Ascending aorta (tissue), 2 donors: ENCODE measurements at places on chromosomes 5 and 9.

GRCh38 chr5:58369513-58370190 lies 90.2 kb downstream of the PLK2 start:
- no peak for DNase-seq

- DNase-seq, result no peak
Measured at GRCh38 chr5:128199104-128199503, 115.5 kb downstream of the SLC12A2 start.

DNA sequence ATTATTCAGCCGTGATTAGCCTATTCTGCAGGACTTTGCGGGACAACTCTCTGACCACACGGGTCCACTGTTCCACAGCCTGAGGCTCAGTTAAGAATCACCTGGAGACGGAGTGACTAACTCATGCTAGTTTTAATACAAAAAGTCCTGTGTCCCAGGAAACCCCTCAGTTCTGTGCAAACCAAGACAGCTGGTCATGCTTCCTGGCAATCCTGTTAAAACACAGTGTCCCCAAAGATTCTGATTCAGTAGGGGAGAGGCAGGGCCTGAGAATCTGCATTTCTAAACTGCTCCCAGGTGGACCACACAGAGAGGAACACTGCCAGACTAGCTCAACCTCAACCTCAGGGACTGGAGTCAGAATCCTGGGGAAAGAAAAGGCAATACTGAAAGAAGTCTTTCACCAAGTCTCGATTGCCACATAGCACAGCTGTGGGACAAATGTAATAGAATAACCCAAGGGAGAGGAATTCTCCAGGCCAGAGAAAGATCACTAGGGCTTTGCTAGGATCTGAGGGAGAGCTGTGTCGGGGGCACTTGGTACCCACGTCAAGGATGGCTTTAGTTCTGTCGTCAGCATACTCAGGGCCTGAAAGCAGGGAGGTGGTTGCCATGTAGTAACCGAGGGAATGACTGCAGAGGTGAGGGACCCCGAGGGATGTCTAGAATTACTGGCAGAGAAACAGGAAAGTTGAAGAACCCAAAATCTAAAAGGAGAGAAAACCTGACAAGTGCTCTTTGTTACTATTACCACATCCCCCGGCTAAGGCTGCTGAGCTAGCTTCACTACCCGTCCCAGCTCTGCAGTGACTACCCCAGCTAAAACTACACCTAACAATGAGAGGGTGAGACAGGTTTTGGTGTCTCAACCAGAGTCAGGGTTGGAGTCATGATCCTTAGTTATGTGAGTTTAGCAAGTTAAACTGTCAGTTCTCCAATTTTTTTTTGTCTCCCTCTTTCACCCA lies 8.6 kb downstream of the SUSD1 start:
- DNase-seq, result no peak

DNA sequence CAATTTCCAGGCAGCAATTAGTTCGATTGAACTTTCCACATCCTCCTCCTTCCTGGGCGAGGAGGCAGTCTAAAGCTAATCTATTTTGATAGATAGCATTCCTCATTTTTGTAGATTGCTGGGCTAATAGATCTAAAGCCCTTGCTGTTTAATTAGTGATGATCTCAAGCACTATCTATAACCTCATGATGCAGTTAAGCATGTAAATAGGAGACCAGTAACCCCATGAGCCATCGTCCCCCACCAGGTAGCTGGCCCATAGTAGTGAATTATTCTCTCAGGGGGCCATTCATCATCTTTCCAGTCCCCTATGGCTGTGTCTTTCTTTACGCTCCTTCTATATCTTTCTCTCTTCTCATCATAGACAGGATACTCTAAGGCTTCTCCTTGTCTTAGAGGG lies 14.9 kb downstream of the CEL start:
- no peak for DNase-seq

DNA sequence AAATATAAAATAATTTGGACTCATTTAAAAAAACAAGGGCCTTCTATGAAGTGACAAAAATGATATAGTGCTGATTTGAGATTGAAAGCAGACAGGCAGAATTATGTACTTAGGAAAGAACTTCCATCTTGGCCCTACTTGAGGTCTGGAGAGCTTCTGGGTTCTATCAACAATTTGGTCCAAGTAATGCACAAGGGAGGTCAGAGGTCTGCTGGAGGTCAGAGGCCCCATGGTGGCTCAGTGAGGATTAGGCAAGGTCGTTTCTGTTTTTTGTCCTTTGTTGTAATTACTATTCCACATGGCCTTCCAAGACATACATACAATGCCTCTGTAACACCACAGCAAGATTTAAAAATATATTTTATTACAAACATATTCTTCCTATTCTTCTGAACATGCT lies 37.2 kb downstream of the NUDT12 start:
- DNase-seq, result no peak

DNA sequence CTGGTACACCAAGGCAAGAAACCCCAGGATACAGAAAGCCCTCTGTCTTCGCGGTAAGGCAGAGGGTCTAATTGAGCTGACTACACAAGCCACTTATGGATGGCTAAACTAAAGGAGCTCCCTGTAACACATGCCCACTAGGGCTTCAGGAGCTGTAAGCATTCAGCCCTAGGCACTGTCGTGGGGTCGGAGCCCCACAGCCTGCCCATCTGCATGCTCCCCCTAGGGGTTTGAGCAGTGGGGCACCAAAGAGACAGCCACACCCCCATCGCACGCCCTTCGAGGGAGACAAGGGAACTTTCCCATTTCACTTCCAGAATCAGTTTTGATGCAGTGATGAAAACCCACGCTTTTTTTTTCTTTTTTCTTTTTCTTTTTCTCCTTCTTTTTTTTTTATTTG lies 11.0 kb upstream of the MTMR12 start:
- no peak for DNase-seq

- no peak for DNase-seq
Measured at GRCh38 chr5:127849408-127849807, 146.2 kb downstream of the CCDC192 start.

GRCh38 chr5:123719004-123719403 lies 207.0 kb downstream of the CSNK1G3 start:
- no peak for DNase-seq

DNA sequence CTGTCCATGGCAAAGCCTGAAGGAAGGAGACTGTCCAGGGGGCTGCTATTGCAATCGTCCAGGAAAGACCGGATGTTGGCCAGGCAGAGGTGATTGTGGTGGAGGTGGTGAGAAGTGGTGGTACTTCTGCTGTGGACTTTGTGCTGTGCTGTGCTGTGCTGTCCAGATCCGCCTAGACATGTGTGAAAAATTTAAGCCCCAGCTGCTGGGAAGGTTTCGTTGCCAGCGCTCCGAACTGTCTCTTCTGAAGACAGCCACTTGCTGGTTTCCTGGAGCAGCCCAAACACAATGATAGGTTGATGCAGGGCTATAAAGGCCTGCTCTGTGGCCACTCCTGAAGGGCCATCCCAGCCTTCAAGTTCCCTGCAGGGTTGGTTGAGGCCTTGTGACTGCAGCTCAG lies 223.0 kb upstream of the MPDZ start:
- DNase-seq, result no peak

- no peak for DNase-seq
Measured at GRCh38 chr5:98360548-98360947, 412.9 kb upstream of the RGMB start.

- no peak for DNase-seq
Measured at GRCh38 chr9:463455-464171, 248.9 kb downstream of the DOCK8 start.
